ENCODE measurements at places on chromosomes 4 and X. TPM values are rescaled to one million over a fixed set of nuclear protein-coding genes. Genes with fewer than 3 reads are reported as not detected.

DNA sequence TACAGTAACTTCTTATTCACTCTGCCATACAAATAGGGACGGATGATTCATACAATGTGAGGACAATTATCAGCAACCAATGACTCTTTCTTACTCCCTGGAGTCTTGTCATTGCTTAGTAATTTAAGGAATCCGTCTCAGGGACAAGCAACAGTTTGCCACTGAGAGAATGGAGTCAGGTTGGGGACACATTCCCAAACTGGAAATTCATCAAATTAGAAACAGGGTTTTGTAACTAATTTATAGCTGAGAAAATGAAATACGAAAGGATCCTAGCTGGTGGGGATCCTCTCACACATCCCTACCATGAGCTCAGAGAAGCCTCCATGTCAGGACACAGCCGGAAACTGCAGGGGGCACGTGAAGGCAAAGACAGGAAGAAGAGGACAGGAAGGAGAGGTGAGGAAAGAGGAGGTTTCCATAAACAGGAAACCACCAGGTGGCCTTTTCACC lies 50.4 kb upstream of the KDR start:
- DNase-seq, result no peak

- DNase-seq, result no peak
These were observed 24.7 kb upstream of the FRAS1 start for GRCh38 chr4:78032446-78032845.

DNA sequence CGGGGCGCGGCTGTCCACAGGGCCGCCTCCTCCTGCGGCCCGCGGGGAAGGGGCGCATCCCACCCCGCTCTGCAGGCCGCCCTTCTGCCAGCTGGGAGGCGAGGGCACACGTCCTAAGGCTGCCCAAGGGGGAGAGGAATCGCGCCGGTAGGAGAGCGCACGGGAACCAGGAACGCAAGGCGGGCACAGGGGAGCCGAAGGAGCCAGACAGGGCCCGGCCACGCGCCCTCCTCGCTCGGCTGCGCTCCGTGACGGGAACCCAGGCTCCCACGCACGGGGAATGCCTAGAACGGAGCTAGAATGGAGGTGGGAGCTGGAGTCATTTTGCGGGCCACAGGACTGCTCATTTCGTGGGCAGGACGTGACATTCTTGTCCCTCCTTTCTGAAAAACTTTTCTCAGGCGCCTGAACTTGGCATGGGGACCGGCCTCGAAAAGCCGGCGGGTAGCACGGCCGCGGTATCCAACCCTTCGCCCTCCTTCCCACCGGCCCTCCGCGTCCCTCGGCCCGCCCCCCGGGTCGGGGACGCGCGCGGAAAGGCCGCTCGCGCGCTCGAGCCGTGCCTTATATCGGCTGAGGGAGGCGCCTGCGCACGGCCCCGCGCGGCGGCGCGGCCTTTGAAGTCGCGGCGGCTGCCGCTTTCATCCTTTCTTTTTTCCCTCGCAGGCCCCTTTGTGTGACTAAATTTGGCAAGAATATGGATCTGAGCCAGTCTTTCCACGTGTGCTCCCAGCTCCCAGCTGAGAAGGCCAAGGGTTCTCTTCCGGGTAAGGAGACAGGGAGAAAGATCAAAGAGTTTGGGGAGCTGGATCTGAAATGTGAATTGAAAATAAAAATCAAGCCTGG lies 4.2 kb upstream of the LEF1 start:
- DNase-seq, result no peak

The NSG1 gene
- 134 TPM for total RNA-seq

The AMBN gene
- not detected for total RNA-seq

DNA sequence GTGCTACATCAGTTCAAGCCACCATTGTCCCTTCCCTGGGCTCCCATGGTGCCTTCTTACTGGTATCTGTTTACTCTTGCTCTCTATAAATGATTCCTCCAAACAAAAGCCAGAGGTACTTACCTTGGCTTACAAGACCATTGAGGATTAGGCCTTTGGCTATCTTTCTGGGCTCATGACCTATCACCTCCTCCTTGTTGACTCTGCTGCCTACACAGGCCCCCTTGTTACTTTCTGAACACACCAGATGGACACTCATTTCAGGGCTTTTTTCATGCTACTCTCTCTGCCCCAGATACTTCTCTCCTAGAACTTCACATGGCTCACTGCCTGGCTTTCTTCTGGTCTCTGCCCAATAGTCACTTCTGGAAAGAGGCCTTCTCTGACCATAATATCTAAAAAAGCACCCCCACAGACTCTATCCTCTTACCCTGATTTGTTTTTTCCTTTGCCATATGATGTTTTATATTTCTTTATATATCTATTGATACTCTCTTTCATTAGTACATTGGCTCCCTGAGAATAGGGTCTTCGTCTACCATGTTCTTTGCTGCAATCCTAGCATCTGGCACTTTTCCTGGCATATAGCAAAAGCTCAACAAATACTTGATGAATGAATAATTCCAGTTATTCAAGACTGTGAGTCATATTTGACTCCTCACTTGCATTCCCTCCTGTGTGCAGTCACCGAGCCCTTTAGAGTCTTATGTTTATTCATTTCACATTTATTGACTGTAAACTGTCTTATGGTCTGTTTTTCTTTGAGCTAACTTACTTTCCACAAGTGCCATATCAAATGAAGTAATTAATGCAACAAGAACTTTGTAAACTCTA lies 27.1 kb upstream of the TAPT1 start:
- no peak for DNase-seq
